Right ventricle myocardium inferior (tissue), 1 donor: ENCODE measurements at places on chromosomes 12 and 14.

DNA sequence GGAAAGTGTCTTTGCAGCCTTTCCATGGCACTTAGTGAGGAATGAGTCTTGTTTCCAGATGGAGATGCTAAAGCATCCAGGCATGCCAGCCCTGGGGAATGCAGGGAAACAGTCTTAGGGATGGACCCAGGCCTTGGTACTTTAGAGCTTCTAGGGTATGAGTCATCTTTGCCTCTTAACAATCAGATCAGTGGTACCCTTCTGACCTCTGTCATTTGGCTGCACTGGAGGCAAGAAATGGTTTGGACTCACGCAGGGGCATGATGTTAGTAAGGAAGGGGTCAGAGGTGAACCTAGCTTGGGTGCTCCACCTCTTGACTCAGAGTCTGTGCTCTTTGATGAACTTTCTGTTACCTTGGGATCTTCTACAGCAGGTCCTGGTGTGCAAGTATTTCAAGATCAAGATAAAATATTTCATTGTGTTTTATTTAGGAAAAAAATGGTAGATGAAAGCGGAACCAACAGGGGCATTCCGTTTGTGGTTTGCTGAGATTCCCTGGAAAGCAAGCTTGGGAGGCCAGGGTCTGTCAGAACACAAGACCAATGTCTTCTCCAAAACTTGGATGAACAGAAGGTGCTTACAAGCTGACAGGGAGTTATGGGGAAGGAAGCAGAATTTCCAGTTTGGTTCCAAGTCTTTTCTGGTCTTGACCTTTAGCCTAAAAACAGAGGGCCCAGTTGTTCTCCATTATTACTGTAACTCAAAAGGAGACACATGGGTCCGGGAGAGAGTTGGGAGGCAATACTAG, 216.2 kb downstream of the ZFP36L1 start:
- no peak for DNase-seq

GRCh38 chr12:117069926-117070900, 29.0 kb downstream of the TESC start:
- peak; percentile 76 for DNase-seq

- DNase-seq: no peak
Measured at GRCh38 chr14:48251290-48251689, 575.9 kb upstream of the MDGA2 start.

GRCh38 chr12:51863363-51863932, 14.9 kb upstream of the FIGNL2 start:
- DNase-seq: no peak

GRCh38 chr14:45185100-45185814, 49.5 kb downstream of the FANCM start:
- no peak for DNase-seq

- DNase-seq: peak; percentile 67
Measured at GRCh38 chr12:115611477-115611876, 666.0 kb downstream of the MED13L start.

DNA sequence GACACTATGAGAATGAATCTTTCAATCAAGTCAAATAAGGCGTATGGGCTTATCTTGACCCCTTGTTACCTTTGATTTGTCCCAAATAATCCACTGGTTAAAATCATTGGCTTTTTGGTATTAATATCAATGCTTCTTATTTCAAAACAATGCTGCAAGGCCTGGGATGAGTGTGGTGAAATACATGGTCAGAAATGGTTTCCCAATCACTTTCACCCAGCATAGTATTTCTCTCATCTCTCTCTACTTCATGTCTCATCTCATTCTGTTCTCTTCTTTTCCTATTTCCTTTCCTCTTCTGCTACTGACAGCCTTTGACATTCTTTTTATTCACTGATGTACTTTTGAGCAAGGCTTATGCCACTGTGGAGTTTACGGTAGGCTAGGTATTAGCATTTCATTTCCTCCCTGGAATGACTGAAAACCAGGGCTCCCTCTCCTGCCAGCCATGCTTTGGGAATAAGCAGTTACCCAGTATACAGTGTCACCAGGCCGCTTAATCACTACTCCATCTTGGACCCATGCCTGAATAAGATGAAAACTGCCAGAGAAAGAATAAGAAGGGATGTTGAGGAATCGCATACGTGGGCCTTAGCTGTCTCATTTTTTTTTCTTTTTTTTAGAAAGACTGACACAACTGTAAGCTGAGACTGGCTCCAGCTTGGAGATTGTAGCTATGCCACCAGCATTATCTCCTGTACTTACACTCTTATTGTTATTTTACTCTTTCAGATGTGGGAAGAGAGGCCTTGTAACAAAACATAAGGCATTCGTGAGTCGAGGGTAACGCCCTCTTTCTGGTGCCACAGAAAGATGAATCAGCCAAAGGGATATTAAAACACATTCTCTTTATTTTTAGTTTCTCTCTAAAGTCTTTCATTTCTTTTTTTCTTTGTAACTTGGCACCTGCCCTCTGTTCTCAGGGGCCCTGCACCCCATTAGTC, 53.5 kb downstream of the IGF1 start:
- no peak for DNase-seq

DNA sequence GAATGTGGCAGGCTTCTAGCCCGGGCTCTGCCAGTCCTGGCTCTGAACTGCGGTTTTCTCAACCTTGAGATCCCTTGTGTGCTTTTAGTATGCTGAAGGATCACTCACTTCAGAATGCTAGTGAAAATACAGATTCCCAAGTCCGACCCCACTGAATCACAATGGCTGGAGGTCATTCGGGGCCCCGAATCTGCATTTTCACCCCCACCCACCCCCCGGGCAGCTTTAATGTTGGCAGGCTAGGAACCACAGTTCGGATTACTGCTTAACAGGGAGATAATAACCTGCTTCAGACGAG, 573 bp upstream of the SUSD6 start:
- no peak for DNase-seq

DNA sequence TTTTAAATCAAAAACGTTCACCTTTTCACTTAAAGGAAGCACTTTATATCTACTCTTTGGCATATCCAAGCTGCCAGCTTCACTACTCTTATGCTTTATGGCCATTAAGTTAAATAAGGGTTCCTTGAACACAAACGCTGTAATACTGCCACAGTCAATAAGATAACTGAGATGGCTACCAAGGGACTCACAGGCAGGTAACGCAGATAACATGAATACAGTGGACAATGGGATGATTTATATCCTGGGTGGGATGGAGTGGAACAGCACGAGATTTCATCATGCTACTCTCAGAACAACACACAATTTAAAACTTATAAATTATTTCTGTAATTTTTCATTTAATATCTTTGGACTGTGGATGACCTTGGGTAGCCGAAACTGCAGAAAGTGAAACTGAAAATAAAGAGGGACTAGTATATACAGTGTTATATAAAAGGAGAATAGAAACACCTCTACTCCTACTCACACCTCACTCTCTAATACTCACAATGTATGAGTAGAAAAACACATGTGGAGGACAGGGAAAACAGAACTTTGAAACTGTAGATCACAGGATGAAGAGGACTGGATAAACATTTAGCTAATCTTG, 367.3 kb downstream of the C12orf50 start:
- no peak for DNase-seq

GRCh38 chr12:4621511-4621910, 27.3 kb downstream of the AKAP3 start:
- no peak for DNase-seq
